Naive B cell (primary cell): ENCODE measurements at places on chromosomes 4 and X.

GRCh38 chr4:90498175-90498574, 371.0 kb downstream of the CCSER1 start:
- peaks cover 5% of the 10 kb centered on the region for H3K4me1 ChIP-seq
- DNase-seq = no peak
- H3K4me3 ChIP-seq = no peak overlapping the region
- H3K27me3 ChIP-seq = no peaks in the 10 kb centered on the region
- H3K27ac ChIP-seq = no peak overlapping the region

DNA sequence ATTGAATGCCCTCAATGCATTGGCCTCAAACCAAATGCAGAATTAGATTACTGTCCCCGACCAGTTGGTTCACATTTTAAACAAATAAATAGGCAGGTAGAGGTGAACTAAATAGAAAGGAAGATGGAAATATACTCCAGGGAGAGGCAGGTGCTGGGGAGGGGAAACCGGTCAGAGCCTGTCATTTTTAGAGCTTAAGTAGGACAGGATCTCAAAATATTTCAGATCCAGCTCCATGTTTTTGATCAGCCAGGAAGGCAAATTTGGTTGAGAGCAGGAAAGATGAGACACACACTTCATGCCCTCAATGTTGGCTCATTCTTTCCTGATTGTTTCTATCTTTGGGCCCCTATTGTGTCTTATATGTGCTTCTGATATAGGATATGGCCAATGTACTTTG, 206.7 kb downstream of the SHROOM3 start:
- no peaks in the 10 kb centered on the region for H3K4me1 ChIP-seq
- no peaks in the 10 kb centered on the region for H3K36me3 ChIP-seq
- H3K4me3 ChIP-seq = no peak overlapping the region
- H3K27me3 ChIP-seq = peaks cover 17% of the 10 kb centered on the region
- DNase-seq = no peak
- H3K27ac ChIP-seq = no peak overlapping the region

DNA sequence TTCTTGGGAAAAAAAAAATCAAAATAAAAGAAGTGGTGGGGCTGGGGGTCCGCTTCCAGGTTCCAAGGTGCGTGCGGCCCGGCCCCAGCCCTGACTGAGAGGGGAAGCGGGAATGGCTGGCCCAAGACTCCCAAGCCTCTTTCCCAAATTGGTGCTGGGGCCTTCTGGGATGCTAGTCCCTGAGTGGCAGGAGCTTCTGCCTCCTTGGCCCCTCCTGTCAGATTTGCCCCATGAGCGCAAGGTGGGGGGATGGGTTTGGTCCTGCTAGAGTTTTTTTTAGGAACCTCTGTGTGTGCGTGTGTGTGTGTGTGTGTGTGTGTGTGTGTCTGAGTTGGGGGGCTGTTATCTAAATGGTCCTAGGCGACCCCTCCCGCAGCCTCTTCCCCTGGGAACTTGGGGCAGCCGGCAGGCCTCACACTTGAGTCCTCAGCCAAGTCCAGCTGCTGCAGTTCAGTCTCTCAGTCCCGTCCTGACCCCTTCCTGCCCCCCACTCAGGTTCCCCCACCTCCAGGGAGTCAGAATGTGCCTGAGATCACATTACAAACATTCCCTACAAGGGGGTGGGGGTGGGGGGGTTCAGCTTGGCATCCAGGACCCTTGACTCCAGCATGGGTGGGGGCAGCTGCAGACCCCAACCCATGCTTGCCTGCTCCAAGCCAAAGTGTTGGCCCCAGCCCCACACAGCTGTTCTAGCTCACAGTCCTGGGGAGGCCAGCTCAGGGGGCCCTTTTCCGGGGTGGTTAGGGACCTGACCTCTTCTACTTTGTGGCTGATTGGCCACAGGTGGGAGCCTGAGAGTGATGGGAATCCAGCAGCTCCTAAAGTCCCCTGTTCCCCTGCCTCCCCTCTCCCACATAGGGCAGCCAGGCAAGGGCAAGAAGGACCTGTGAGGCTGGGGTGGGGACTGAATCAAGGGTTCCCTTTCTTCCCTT, 4.0 kb downstream of the EFNB1 start:
- H3K27me3 ChIP-seq = no peaks in the 10 kb centered on the region
- peaks cover 6% of the 10 kb centered on the region for H3K36me3 ChIP-seq
- peaks cover 31% of the 10 kb centered on the region for H3K4me1 ChIP-seq
- H3K4me3 ChIP-seq = no peak overlapping the region
- H3K27ac ChIP-seq = no peak overlapping the region
- DNase-seq = no peak

GRCh38 chr4:151687021-151687640, 73.7 kb downstream of the GATB start:
- H3K27me3 ChIP-seq = no peaks in the 10 kb centered on the region
- H3K4me3 ChIP-seq = no peak overlapping the region
- H3K27ac ChIP-seq = no peak overlapping the region
- DNase-seq = no peak
- peaks cover 23% of the 10 kb centered on the region for H3K36me3 ChIP-seq

DNA sequence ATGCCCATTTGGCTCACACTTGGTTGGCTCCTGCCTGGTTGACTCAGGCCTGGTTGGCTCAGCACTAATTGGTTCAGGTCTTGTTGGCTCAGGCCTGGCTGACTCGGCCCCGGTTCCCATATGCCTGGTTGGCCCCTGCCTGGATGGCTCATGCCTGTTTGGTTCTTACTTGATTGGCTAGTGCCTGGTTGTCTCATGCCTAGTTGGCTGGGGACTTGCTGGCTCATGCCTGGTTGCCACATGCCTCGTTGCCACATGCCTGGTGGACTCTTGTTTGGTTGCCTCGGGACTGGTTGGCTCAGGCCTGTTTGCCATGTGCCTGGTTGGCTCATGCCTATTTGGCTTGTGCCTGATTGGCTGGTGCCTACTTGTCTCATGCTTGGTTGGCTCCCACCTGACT, 103.7 kb downstream of the APOOL start:
- no peaks in the 10 kb centered on the region for H3K36me3 ChIP-seq
- H3K4me3 ChIP-seq = no peak overlapping the region
- DNase-seq = no peak
- no peaks in the 10 kb centered on the region for H3K4me1 ChIP-seq

DNA sequence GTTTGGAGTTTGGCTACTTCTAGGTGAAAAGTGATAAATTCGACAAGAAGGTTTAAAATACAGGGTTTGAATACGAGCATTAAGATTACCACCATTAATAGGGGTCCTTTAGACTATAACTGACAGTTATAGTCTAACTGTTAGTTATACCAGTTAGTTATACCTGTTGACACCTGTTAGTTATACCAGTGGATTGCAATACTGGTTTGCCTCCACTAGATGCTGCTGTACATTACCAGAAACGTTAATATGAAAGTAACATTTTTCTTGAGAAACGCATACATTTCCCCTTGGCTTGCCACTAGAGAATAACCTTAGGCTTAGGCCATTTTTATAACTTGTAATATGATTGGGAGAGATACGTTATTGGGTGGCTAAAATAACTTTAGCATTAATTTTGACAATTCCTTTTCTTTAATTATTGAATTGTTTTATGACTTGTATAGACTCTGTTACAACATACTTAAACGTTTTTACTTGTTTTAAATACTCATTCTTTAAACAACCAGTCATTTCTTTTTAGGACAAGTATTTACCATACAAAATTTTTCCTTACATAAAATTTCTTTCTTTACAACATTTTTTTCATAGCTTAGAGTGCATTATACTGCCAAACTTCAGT, 911.2 kb downstream of the FSTL5 start:
- H3K4me1 ChIP-seq = no peaks in the 10 kb centered on the region
- H3K27ac ChIP-seq = no peak overlapping the region
- H3K4me3 ChIP-seq = no peak overlapping the region
- no peaks in the 10 kb centered on the region for H3K27me3 ChIP-seq
- no peak for DNase-seq

GRCh38 chrX:10233173-10233572, 76.4 kb downstream of the CLCN4 start:
- no peak for DNase-seq
- peaks cover 6% of the 10 kb centered on the region for H3K4me1 ChIP-seq
- H3K4me3 ChIP-seq = no peak overlapping the region
- no peak overlapping the region for H3K27ac ChIP-seq
- peaks cover 4% of the 10 kb centered on the region for H3K36me3 ChIP-seq

DNA sequence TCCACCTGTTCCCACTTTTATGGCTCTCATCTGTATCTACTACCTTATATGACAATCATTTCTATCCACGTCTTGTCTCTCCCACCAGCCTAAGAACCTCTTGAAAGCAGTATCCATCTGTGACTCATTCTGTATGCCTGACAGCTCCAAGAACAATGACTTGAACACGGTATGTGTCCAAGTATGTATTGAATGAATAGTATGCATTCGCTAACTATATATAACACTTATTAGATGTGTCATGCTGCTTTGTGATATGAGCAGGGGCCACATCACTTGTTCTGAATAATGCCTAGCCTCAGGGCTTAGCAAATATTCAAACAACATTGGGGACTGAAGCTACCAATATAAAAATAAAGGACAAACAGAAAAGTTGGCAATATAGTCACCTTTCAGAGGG, 4.9 kb downstream of the OPHN1 start:
- no peak overlapping the region for H3K4me3 ChIP-seq
- no peak overlapping the region for H3K27ac ChIP-seq
- H3K4me1 ChIP-seq = peaks cover 5% of the 10 kb centered on the region
- DNase-seq = no peak

DNA sequence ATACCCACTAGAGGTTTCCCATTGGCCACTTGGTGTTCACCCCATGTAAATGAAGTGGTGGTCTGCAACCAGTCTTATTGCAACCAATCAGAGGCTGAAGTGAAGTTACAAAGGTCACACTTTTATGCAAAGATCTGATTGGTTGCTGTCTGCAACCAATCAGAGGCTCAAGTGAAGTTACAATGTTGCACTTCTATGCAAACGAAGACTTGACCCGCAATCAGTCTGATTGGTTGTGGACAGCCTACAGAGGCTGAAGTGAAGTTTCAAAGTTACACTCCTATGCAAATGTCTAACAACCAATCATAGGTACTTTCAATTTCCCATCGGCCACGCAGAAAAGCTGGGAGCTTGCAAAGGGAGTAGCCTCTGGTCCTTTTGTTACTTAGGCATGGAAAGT, 22.3 kb upstream of the XPNPEP2 start:
- no peaks in the 10 kb centered on the region for H3K27me3 ChIP-seq
- DNase-seq = no peak
- H3K4me3 ChIP-seq = no peak overlapping the region
- peaks cover under 1% of the 10 kb centered on the region for H3K4me1 ChIP-seq

- no peak overlapping the region for H3K4me3 ChIP-seq
- H3K27ac ChIP-seq = no peak overlapping the region
- no peak for DNase-seq
- H3K4me1 ChIP-seq = no peaks in the 10 kb centered on the region
- H3K27me3 ChIP-seq = no peaks in the 10 kb centered on the region
- H3K36me3 ChIP-seq = no peaks in the 10 kb centered on the region
Observed at GRCh38 chr4:20658456-20658855, 41.8 kb upstream of the PACRGL start.

DNA sequence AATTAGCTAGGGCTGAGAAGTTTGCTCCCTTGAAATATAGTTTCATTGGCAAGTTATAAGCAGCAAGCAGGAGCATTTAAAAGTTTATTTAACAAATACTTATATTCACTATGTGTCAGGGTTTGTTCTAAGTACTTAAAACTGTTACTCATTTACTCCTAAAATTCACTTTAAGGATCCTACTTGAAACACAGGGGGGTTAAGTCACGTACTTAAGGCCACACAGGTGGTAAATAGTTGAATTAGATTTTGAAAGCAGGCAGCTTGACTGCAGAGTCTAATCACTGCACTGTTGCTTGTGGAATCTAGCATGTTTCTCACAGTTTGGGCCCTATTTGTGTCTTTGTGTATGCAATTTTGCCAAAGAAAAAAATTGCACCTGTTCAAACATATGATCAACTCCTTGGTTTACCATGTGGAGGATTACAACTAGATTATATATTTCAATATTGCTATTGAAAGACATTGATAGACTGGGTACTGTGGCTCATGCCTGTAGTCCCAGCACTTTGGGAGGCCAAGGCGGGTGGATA, 7.6 kb downstream of the SGMS2 start:
- DNase-seq = no peak
- peaks cover 25% of the 10 kb centered on the region for H3K27me3 ChIP-seq
- no peak overlapping the region for H3K4me3 ChIP-seq
- H3K27ac ChIP-seq = no peak overlapping the region

- H3K27me3 ChIP-seq = no peaks in the 10 kb centered on the region
- H3K4me3 ChIP-seq = no peak overlapping the region
- no peaks in the 10 kb centered on the region for H3K4me1 ChIP-seq
- no peak overlapping the region for H3K27ac ChIP-seq
- DNase-seq = no peak
Observed at GRCh38 chr4:181536811-181537434, 706.3 kb upstream of the TENM3 start.

DNA sequence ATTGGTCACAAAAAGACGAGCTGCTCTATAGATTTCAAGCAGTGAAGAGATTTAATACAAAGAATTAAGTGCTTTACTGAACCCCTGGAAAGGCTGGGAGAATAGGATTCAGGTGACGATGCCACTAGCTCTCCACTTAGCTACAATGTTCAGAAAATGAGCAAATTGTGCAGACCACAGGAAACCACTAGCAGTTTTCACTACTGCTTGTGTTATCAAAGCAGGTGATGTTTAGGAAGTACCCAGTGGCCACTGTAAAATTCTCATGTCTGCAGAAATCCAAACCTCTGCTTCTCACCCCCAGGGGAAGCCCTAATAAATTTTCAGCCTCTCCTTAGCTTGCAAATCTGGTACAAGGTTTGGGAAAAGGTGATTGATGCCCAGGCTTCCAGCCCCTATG, 165.1 kb downstream of the IL1RAPL1 start:
- DNase-seq = no peak
- H3K36me3 ChIP-seq = no peaks in the 10 kb centered on the region
- H3K27me3 ChIP-seq = no peaks in the 10 kb centered on the region

DNA sequence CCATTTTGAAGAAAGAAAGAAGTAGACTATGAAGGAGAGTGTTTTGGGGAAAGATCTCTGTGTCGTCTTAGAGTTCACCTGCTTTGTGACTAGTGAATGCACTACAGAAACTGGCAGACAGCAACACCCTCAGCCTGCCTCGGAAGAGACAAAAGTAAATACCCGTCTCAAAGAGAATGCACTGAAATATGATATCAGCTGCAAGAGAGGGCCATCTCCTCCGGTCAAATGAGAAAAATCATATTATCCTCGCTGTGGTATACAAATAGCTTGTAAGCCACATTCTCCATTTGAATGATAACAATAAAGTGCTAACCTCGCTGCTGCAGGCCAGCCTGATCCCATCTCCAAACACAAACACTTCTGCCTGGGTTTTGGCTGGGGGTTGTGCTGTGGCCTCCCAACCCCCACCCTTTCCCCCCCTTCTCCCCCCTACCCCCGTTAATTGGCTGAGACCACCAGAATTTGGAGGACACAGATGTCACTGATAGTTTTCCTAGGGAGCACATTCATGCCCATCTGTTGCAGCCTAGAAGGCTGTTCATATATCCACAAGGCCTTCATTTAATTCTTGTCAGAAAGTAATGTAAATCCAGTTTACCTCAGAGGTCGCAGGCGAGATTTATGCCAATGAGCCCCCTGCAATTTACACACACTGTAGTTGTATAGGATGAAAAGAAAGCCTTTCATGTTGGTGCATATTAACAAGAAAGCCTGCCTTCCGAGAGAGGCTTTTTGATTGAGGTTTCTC, 46.3 kb downstream of the ALPK1 start:
- H3K27ac ChIP-seq = no peak overlapping the region
- H3K4me3 ChIP-seq = no peak overlapping the region
- no peaks in the 10 kb centered on the region for H3K27me3 ChIP-seq
- DNase-seq = no peak
- H3K36me3 ChIP-seq = no peaks in the 10 kb centered on the region
